ENCODE measurements at places on chromosomes 4 and X.
A peak's percentile ranks its signal among the peaks of the same experiment; 100 is the strongest.

DNA sequence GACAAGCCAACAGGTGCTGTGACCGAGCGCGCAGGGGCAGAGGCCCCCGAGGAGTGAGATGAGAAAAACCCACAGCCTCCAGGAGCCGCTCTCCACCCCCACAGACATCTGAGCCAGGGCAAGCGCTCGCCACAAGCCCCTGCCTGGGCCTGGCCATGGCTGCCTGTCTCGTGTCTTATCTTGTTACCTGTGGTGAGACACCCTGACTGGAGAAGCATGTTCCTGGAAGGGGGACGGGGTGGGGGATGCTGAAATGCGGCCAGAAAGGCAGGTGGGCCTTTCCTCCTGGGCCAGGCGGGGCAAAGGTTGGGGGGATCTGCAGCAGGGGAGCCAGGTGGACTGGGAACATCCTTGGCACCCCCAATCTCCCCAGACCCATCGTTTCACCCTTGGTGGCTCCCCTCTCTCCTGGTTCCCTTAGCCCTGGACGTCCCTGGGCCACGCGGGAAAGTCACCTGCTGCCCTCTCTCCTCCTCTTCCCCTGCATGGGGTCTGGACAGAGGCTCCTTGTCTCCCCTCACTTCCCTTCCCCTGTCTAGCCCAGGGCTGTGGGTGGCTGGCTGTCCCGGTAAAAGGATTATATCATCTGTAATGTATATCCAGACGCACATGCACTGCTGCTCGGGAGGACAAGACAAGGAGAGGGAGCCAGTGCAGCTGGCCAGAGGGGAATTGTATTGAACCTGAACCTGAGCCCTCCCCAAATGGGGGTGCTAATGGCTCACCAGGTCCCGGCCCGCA lies 8.4 kb upstream of the DUSP9 start:
- H3K36me3 ChIP-seq: no peaks in the 10 kb centered on the region
- no peaks in the 10 kb centered on the region for H3K4me1 ChIP-seq
- DNase-seq: no peak
- no peak overlapping the region for H3K27ac ChIP-seq
- no peak overlapping the region for H3K4me3 ChIP-seq

DNA sequence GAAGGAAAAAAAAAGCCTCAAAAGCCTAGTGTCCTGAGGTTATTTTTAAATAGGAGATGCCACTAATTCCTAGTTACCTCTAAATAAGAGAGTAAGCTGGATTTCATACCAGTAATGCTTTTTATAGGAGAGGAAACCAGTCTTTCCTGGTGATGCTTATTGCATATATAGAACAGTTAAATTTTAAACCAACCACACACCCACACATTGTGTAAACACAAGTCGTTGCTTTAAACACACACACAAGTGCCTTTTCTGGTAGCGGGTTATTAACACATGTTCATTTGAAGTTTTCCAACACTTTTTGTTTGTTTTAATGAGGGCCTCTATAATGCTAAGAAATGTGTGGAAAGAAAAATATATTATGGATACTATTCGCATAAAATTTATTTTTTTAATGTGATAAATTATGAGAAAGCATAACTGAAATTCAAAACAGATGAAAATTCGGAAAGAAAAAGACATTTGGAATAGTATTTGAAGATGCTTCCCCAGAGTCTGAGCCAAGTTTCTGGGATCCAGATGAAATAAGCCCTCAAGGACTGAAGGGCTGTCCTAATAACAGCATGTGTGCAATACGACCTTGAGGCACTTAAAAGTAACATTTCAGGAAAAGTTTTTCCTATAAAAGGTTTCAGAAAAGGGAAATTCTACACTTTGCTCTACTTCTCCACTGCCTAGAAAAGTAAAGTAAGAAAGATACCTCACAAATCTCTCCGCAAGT lies 2.0 kb downstream of the ANTXR2 start:
- DNase-seq: no peak
- H3K36me3 ChIP-seq: peaks cover 48% of the 10 kb centered on the region
- peak overlapping the region; percentile 92 for H3K4me3 ChIP-seq
- peaks cover 77% of the 10 kb centered on the region for H3K4me1 ChIP-seq
- peak overlapping the region; percentile 80 for H3K27ac ChIP-seq

DNA sequence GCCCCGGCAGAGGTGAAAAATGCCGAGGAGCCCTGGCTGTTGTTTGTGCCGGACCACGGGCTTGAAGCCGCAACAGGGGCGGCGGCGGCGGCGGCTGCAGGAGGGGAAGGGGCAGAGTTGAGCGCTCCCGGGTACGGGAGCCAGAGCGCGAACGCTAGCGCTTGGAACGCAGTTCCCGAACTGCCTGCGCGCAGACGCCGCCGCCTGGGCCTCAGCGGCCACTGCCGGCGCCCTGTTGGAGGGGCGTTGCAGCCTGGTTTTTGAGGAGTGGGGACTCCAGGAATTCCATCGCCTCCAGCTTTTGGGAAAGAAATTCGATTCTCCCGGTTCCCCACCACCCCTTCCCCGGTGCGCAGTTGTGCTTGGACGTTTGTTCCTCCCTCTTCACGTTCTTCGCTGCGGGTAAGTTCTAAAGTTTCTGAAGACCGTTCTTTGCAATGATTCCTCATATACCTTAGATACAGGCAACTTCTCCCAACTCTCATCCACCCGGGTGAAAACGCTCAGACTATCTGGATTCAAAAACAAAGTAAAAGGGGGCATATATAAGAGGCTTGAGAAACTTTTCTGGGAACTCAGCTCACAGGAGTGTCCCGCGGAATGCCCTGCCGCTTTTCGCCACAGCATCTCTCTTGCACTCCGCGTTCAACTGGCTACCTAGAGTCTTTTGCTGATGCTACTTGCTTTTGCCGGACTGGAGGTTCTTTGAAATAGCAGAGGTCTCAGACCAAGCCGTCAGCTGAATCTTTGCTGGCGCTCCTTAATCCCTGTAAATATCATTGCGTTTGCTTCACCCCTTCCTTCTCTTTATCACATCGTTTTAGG lies 1.0 kb downstream of the FAT4 start:
- H3K4me1 ChIP-seq: peaks cover 54% of the 10 kb centered on the region
- peak; percentile 23 for DNase-seq
- peaks cover 4% of the 10 kb centered on the region for H3K27me3 ChIP-seq

DNA sequence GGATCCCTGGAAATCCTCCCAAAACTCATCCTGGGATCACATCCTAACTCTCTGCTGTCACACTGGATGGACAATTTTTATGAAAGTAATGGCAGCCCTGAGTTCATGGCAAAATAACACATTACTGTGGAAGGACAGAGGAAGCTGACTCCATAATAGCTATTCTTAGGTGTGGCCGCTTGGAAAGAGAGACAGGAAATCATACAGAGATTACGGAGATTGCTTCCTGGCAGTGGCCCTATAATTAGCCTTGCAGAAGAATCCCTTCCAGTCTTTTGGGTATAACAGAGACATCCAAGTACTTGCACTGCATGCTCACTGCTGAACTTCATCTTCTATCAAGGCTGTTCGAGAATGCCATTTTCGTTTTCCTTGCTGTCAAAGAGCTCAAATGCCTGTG lies 133.1 kb upstream of the VCX start:
- peak overlapping the region; percentile 73 for H3K27ac ChIP-seq
- no peaks in the 10 kb centered on the region for H3K36me3 ChIP-seq
- no peak for DNase-seq
- peak overlapping the region; percentile 77 for H3K4me3 ChIP-seq

GRCh38 chr4:67558493-67558892 lies at the start of gene STAP1:
STAP1 (plus strand) TSS chr4:67558727; CDS start chr4:67558810, 83 bp downstream.
- H3K27me3 ChIP-seq: peaks cover 7% of the 10 kb centered on the region
- no peak within 1 kb of the TSS for H3K4me3 ChIP-seq
- no peak for DNase-seq
- no peaks in the 10 kb centered on the region for H3K36me3 ChIP-seq

GRCh38 chrX:23235051-23235450 lies 99.6 kb upstream of the PTCHD1 start:
- H3K4me1 ChIP-seq: no peaks in the 10 kb centered on the region
- H3K27me3 ChIP-seq: no peaks in the 10 kb centered on the region
- no peak overlapping the region for H3K4me3 ChIP-seq
- no peak overlapping the region for H3K27ac ChIP-seq
- no peaks in the 10 kb centered on the region for H3K36me3 ChIP-seq

- H3K36me3 ChIP-seq: peaks cover 17% of the 10 kb centered on the region
- no peak for DNase-seq
- peak overlapping the region; percentile 93 for H3K27ac ChIP-seq
- peaks cover 1% of the 10 kb centered on the region for H3K27me3 ChIP-seq
- no peak overlapping the region for H3K4me3 ChIP-seq
These were observed 65.7 kb downstream of the SEL1L3 start for GRCh38 chr4:25797136-25797535.

DNA sequence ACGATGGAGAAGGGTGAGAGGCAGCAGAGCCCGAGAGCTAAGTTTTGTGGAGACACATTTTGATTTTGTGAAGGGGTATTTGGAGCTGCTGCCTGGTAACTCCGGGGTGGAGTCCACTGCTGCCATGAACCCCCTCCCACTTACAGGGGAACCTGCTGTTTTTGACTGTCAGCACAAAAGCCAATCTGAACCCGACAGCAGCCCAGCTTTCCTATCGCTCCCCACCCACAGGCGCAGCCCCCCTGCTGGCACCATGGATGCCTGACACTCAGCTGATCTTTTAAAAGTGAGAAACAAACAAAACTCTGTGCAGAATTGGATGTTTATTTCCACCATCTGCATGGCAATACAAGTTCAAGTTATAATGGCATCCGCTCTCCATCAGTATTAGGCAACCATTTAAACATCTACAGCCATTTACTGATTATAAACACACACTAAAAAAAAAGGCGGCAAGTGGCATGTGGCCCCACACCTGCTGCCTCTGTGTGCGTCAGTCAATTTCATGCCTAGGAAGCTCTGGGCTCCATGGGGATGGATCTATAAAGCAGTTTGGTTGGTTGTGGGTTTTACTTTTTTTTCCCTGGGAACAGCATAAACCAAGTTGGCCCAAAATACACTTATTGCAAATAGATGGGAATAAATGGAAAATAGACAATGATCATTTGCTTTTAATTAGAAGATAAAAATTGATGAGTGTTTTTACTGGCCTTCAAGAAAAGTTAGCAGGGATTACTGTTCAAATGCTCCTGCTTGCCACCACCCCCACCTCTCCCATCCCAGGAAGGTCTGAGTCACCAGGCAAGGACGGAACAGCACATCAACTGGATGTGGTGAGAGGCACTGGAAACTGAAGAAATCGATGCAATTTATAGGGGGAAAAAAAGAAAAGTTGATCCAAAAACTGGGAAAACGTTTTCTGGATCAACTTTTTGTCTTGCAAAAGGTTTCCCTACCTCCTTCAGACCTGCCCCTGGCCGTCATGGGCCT lies 46.0 kb downstream of the SEPSECS start:
- peaks cover 5% of the 10 kb centered on the region for H3K27me3 ChIP-seq
- H3K4me1 ChIP-seq: peaks cover 26% of the 10 kb centered on the region
- DNase-seq: peak; percentile 57

DNA sequence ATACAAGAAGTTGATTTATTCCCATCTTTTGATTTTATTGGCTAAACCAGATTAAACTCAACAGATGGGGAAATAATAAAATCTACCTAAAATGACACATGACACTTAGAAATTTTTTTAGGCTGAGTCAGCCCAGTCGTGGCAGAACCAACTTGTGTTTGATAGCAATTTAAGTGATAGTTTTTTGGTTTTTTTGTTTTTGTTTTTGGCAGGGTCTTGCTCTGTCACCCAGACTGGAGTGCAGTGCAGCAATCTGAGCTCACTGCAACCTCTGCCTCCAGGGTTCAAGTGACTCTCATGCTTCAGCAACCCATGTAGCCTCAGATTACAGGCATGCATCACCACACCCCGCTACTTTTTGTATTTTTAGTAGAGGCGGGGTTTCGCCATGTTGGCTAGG lies 370.3 kb upstream of the NOCT start:
- H3K36me3 ChIP-seq: no peaks in the 10 kb centered on the region
- no peak overlapping the region for H3K4me3 ChIP-seq

- H3K4me1 ChIP-seq: peaks cover 16% of the 10 kb centered on the region
- H3K4me3 ChIP-seq: no peak overlapping the region
- peaks cover 5% of the 10 kb centered on the region for H3K36me3 ChIP-seq
- H3K27ac ChIP-seq: no peak overlapping the region
- no peak for DNase-seq
- H3K27me3 ChIP-seq: no peaks in the 10 kb centered on the region
These were observed 4.7 kb upstream of the TSPYL2 start for GRCh38 chrX:53077207-53078197.

DNA sequence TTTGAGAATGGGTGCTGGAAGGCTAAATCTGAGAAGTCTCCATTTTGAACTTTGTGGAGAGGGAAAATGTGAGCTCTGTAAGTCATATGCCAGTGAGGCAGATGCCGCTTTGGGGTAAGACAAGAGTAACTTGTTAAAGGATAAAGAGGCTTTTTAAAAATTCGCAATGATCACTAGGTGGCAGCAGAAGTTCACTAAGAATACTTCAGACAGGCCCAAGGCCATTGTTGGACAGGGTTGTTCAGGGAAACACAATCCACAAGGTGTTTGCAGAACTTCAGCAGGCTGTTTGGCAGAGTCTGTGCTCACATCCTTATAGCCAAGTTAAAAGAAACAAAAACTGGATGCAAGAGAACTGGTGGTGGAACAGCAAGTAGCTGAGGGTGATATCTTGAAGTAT lies 13.7 kb upstream of the PIGA start:
- DNase-seq: peak; percentile 53
- H3K27ac ChIP-seq: no peak overlapping the region
- H3K27me3 ChIP-seq: no peaks in the 10 kb centered on the region
- no peaks in the 10 kb centered on the region for H3K4me1 ChIP-seq
- no peaks in the 10 kb centered on the region for H3K36me3 ChIP-seq
- H3K4me3 ChIP-seq: no peak overlapping the region

DNA sequence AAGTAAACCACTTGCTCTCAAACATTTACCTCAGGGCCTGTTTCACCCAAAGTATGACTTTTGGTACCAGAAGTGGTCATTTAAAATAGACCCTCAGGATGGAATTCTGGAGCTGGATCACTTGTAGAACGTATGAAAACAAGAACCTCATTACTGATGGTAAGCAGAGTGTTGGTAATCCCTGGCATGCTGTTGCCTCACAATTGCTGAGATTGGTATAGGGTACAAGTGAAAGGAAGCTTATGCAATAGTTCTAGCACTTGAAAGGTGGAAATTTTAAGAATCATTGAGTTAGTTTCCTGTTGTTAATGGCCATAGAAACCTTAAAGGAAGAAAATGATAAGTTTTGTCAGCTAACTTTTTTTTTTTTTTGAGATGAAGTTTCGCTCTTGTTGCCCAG lies 22.3 kb upstream of the THOC2 start:
- no peak overlapping the region for H3K4me3 ChIP-seq
- H3K27me3 ChIP-seq: peaks cover 1% of the 10 kb centered on the region
- no peak overlapping the region for H3K27ac ChIP-seq
- peaks cover 13% of the 10 kb centered on the region for H3K4me1 ChIP-seq
- no peak for DNase-seq

Data from HFFc6 (cell line).